ENCODE measurements at places on chromosomes 12 and 14. TPM values are rescaled to one million over a fixed set of nuclear protein-coding genes. Genes with fewer than 3 reads are reported as not detected.

Gene CCDC196
- total RNA-seq: not detected

DNA sequence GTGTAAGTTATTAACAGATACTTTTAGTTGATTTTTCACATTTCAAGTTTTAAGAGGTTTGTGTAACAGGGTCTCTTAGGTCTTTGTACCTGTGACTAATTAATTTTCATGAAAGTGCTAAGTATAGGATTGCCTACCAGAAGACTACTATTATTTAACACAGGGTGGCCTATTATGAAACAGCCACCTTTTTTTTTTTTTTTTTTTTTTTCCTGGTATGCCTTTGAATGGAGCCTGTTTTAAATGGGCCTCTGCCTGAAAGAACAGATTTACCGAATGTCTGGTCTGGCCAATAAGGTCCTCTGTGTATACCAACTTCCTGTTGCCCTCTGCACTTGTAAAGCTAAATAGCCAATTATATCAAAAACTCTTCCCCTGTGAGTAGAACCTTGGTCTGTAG is 62.5 kb downstream of the SLC38A6 start:
- no peak for DNase-seq

Gene KLRG1
- total RNA-seq: 5.6 TPM

- no peak for DNase-seq
These were observed 17.9 kb downstream of the ZFP36L1 start for GRCh38 chr14:68774771-68775613.

Gene PIWIL1
- total RNA-seq: not detected

Gene EIF5
- total RNA-seq: 149 TPM

Gene PKP2
- total RNA-seq: 376 TPM

- no peak for DNase-seq
These were observed 608.4 kb upstream of the FOXG1 start for GRCh38 chr14:28157887-28158791.

GRCh38 chr12:46785382-46785781 is 40.4 kb downstream of the SLC38A4 start:
- DNase-seq: no peak

- peak; percentile 78 for DNase-seq
These were observed 5.8 kb upstream of the PHLDA1 start for GRCh38 chr12:76037130-76038103.

- DNase-seq: no peak
These were observed 435.9 kb downstream of the TMTC2 start for GRCh38 chr12:83122623-83122934.

DNA sequence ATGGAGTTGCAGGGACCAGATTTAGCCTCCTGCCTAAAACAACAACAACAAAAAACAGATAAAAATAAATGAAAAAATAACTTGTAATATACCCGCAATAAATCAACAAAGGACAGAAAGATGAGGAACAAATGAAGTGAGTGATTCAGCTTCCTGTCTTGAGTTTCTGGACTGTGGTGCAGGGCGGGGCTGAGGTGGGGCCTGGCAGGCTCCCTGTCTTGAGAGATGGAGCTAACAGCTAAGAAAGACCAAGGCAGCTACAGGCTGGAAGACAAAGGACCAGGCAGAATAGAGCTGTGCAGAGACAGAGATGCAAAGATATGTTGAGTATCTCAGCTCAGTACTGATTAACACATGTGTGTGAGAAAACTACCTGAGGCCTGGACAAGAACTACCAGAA is 879.2 kb downstream of the AACS start:
- no peak for DNase-seq

- no peak for DNase-seq
These were observed 80.8 kb downstream of the BHLHE41 start for GRCh38 chr12:26044007-26044394.

GRCh38 chr14:47277703-47278102 is 397.7 kb downstream of the MDGA2 start:
- DNase-seq: peak; percentile 4

- DNase-seq: no peak
These were observed 13.9 kb upstream of the GPRC5D start for GRCh38 chr12:12965836-12966235.

GRCh38 chr12:1590221-1590979 is 4.0 kb downstream of the FBXL14 start:
- peak; percentile 85 for DNase-seq

- no peak for DNase-seq
These were observed 2.1 kb downstream of the EML5 start for GRCh38 chr14:88790501-88791251.

Gene HRK
- 0.25 TPM for total RNA-seq

DNA sequence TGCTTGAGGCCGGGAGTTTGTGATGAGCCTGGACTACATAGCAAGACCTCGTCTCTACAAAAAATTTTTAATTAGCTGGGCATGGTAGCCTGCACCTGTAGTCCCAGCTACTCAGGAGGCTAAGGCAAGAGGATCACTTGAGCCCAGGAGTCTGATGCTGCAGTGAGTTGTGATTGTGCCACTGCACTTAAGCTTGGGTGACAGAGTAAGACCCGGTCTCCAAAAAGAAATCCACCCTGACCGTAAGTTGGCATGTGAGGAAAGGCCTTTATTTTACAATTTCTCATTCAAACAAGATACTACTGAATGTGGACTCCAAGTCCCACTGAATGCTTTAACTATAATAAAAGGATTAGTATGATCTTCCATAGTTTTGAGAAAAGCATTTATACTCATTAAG is 27.3 kb downstream of the PSMA6 start:
- DNase-seq: no peak

Gene ANKS1B
- total RNA-seq: 6.7 TPM

DNA sequence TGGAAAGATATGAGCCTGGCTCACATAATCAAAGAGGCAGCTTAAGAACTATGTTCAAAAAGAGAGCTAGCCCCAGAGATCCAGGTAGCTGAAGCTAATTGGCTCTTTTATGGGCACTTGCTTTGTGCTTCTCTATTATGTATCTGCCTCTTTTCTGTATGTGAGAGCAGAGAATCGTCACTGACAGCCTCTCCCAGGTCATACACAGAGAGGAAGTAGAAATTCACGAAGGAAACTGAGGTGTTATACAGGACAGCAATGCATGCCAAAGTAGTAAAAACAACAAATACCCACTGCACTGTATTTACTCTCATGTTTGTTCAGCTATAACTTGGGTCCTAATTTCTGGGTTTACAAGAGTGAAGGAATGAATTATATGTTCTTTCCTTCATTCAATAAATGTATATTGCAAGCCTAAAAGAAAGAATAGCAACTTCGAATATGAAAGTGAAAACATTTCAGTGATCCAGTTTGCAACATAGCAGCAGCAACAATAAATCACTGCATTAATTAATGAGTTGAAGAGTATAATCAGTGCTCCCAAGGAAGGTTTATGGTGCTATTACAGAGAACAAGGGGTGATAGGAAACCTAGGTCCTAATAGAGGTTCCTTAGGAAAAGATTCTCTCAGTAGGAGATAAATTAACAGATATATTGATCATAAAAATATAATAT is 47.1 kb upstream of the ATXN7L3B start:
- no peak for DNase-seq

DNA sequence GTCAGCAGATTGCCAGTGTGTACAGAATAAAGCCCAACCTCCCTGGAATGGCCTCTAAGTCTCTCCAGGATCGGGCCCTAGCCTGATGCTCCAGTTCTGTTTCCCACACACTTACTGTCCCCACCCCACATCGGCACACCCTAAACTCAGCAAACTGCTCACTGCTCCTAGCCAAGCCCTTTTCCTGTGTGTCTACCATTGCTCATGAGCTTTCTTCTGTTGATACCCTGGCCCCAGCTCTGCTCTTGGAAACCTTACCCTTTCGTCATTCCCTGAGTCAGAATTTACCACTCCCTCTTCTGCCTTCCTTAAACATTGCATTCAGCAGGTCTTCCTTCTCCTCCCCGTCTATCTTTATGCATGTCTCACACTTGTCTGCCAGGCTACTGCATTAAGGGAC is 158.9 kb downstream of the TMX1 start:
- no peak for DNase-seq

DNA sequence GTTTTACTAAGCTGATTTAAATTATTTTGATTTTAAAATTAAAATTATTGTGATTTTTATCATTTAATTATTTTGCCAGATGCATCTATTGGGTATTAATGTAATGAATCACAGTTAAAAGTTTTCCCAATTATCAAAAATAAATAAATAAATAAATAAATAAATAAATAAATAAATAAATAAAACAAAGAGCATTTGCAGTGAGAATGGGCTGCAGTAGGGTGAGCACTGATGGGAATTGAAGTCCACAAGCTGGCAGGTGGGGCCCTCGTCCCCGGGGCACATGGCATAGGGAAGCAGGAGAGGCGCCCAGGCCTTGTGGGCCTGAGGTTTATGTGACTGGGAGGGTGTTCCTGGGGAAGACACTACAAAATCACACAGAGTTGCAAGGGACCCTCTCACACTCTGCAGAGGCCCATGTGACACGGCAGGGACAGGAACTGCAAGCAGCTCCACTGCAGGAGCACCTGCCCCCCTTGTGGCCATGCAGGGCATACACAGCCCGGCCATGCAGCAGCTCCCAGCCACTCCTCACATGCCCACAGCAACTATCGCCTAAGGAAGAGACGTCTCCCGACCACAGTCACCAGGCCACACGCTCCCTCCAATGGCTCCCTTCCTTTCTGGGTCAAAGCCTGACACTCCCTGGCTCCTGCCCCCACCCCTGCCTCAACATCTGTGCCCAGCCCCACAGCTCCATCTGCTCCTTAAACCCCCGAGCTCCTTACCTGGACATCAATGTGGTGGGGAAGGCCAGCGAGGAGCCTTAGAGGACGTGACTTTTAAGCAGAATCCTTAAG is 256.3 kb upstream of the SFSWAP start:
- DNase-seq: peak; percentile 13

DNA sequence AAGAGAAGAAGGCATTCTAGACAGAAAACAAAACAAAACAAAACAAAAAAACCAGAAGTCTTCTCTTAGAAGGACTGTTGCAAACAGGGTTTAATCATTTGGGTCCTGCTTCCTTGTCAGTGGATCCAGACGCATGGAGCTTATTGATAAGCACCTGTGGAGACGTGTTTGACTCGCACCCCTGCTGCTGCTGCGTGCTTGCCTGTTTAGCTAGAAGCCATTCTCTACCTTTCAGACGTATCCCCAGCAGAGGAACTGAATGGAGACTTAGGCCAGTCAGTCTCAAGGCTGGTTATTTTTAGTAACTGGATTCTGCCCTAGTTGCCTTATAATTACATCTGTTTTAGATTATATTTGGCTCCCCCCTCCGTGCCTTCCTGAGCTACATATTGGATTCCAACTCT is 186.1 kb upstream of the EEA1 start:
- DNase-seq: peak; percentile 47

DNA sequence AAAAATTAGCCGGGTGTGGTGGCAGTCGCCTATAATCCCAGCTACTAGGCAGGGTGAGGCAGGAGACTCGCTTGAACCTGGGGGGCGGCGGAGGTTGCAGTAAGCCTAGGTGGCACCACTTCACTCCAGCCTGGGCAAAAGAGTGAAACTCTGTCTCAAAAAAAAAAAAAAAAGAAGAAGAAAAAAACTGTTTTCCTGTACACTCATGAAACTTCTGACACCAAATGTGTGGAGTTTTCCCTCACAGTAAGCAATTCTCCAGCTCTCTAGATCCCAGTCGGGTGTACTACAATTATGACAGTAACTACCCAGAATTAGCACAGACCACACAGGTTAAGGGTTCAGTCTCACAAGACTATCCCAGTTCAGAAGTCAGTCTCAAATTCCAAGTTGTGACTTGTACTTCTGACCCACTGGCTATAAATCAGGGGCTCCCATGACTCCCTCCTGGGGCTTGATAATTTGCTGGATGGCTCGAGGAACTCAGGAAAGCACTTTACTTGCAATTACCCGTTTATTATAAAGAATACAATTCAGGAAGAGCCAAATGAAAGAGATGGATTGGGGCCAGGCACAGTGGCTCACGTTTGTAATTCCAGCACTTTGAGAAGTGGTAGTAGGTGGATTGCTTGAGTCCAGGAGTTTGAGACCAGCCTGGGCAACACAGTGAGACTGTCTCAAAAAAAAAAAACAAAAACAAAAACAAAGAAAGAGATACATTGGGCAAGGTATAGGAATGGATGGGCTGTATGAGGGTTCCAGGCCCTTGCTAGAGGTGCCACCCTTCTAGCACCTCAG is 12.4 kb upstream of the ARF6 start:
- DNase-seq: no peak

DNA sequence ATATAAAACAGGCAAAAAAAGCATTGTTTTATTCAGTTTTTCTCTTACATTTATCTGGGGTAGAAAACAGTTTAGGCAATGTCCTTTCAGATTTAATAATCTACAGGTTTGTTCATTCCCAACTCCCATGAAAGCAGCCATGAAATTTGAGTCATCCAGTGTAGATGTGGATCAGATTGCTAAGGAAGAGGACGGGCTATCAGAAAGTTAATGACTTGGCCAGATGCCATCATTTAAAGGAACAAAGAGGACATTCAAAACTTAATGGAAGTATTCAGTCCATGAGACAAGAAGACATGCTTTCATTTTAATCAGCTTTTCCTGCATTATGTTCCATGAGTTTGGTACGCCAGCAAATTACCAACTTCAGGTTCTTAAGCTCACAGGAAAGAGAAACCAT is 31.1 kb upstream of the POC1B start:
- DNase-seq: no peak

Gene SLC25A21
- 0.63 TPM for total RNA-seq

Gene SIX1
- 0.12 TPM for total RNA-seq

DNA sequence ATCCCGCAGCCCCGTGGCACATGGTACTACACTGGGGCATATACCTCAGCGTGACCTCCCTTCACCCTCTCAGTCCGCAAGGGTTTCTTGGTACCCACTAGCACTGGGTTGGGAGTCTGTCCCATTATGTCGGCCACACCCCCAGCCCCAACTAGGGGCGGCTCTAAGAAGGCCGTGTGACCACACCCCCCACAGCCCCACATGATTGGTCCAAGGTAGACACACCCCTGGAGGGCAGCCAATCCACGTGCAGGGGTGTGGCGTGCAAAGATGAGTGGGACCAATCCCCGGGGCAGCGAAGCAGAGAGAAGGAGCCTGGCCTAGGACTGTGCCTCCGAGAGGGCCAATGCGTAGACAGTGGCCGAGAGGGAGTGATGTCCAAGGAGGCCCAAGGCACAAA is 34.6 kb upstream of the BEGAIN start:
- no peak for DNase-seq

DNA sequence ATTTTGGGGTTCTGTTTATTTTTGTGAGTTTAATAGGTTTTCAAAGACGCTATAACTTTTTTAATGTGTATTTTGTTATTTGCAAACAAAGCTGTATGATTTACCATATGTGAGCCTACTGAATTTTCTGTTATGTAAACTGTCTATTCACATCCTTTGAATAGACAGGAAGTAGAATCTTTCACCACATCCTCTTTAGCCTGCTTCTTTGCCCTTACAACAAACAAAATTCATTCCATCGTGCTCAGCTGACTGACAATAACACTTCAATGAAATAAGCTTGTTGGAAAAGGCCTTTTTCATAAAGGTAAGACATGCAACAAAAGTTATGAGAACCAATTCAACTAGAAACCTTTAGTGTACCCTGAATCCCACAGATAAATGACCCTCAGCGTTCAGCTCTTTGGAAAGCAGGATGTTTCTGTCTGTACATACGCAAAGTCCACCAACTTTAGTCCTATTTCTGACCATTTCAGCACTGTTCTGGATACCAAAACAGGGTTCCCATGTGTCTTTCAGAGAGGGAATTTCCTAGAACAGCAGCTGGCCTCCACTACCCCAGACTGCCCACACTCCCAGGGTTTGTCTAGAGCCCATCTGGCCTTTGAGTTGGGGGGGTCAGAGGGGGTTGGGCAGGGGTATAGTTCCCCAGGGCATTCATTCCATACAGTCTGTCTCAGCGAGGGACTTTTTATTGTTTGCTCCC is 71.3 kb downstream of the DUSP6 start:
- no peak for DNase-seq

Data from cardiac muscle cell (in vitro differentiated cells and primary cell).